ENCODE measurements at places on chromosomes 13 and 19.

DNA sequence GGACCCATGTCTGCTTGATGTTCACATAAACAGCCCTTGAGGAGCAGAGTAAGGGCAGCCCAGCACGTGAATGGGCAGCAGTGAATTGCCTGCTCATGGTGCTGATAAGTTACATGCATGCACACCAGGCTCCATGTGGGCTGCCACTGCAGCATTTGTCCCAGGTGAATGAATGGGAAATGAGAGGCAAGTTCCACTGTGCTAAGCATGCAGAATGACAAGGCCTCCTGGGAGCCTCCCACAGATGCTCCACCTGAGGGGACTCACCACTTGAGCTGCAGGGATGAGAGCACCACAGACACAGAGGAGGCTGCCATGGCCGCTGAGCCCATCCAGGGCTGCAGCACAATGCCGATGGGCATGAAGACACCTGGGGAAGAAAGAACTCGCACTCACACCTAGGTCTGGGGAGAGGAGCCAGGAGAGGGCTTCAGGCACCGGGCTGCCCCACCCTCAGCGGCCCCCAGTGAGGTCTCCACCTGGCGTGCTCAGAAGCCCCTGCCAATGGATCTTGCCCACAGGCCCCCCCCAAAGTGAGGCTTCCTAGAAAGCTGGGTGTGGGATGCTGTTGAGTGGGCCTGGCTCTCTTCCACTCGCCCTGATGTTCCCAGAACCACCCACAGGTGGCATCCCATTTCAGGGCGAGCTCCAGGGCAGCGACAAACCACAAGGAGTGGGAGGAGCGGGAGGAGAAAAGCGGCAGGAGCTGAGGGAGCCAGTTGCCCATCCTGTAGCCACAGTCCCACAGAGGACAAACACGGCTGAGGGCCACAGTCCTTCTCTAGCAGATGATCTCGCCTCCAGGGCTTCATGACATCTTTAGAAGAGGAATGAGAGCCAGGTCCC, 73.8 kb downstream of the CCDC70 start:
- DNase-seq: peak; percentile 47

DNA sequence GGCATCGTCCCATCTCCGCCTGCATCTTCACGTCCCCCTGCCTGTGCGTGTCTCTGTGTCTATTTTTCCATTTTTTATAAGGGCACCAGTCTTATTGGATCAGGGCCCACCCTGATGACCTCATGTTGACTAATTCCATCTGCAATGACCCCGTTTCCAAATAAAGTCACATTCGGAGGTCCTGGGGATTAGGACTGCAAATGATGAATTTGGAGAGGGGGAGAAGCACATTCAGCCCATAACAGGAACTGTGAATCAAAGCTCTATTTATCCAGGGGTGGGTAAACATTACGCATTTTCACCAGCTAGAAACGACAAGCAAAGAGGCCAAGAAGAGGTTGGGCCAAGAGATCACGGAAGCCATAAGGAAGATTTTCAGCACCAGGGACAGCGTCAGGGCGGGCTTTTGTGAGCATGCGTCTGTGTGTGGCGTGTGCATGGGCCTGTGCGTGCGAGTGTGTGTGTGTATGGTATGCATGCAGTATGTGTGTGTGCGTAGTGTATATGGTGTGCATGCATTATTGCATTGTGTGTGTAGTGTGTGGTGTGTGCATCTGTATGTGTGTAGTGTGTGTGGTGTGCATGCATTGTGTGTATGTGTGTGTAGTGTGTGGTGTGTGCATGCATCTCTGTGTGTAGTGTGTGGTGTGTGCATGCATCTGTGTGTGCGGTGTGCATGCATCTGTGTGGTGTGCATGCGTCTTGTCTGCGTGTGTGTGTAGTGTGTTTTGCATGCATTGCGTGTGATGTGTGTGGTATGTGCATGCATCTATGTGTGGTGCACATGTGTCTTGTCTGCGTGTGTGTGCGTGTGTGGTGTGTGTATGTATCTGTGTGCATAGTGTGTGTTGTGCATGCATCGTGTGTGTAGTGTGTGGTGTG, 19.6 kb downstream of the CELF5 start:
- DNase-seq: peak; percentile 43

DNA sequence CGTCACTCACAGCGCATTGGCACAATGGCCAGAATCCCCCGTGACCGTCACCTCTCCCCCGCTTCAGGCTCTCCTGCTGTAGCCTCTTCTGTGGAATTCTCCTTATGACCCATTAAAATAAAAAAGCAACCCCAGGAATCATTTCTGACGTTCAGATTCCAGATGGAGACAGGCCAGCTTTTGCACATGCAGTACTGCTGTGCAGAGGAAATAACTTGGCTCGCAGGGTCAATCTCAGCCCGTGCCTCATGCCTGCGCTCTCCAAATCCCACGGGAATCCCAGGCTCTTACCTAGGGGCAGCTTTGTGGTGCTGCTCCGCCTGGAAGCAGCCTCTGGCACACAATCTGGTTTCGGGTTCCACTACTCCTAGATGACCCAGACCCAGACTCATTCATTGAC, 32.7 kb upstream of the SOX1 start:
- no peak for DNase-seq

GRCh38 chr13:66113882-66114526, 1116.1 kb downstream of the PCDH9 start:
- DNase-seq: no peak

GRCh38 chr13:72643311-72643989, 84.0 kb downstream of the MZT1 start:
- peak; percentile 18 for DNase-seq
